ENCODE measurements at places on chromosomes 13 and 19. TPM values are rescaled to one million over a fixed set of nuclear protein-coding genes. Genes with fewer than 3 reads are reported as not detected.

- DNase-seq: no peak
These were observed 33.3 kb upstream of the SPATA13 start for GRCh38 chr13:24127116-24127631.

GRCh38 chr19:518598-519231, 11.4 kb downstream of the TPGS1 start:
- no peak for DNase-seq

DNA sequence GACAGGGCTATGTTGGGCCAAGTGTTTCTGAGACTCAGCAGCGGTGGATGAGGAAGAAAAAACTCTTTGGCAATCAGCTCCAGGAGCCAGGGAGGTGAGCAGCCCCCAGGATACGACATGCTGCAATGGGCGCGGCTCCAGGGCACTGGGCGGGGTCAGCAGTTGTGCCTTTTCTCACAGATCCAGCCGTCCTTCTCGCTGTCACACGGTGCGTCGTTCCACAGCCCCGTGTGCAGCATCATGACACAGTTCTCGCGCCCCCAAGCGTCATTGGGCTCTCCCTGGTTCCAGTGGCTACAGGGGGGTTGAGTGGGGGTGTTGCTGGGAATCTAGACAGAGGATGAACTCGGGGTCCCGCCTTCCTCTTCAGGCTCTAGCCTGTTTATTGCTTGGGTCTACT, 2.7 kb downstream of the CLEC4G start:
- DNase-seq: no peak

- no peak for DNase-seq
These were observed 5.1 kb downstream of the CBARP start for GRCh38 chr19:1232652-1233072.

Gene TLE6
- total RNA-seq: 2.0 TPM

DNA sequence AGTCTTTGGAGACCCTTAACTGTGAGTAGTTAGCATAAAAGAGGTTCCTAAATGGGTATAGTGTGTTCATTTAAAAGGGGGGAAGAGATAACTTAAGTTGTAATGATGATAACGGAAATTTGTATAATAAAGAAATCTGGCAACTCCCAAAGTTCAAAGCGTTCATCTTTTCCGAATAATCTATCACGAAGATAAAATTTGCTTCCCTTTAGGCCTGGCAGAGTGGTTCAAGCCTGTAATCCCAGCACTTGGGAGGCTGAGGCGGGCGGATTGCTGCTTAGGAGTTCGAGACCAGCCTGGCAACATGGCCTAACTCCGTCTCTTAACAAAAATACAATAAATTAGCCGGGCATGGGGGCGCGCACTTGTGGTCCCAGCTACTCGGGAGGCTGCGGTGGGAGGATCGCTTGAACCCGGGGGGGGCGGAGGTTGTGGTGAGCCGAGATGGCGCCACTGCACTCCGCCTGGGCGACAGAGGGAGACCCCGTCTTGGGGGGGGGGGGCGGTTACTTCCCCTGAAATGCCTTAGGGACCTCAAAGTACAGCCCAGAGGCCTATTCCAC, 934 bp downstream of the N4BP2L2 start:
- DNase-seq: peak; percentile 48

DNA sequence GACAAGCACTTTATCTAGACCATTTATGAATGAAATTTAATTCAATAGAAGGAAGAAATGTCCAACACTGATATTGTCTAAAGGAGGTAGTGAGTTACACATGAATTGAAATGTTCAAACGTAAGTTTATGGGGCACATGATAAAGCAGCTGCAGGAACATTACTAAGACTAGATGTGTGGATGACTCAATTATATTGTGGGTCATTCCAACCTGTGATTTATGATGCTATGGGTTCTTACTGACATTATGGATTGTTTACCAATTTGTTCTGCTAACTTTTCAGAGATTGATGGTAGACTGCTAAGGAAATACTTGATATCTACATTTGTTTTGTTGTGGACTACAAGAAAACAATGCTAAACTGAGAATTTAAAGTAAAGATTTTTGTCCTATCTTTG, 56.1 kb upstream of the ATXN8OS start:
- DNase-seq: no peak

DNA sequence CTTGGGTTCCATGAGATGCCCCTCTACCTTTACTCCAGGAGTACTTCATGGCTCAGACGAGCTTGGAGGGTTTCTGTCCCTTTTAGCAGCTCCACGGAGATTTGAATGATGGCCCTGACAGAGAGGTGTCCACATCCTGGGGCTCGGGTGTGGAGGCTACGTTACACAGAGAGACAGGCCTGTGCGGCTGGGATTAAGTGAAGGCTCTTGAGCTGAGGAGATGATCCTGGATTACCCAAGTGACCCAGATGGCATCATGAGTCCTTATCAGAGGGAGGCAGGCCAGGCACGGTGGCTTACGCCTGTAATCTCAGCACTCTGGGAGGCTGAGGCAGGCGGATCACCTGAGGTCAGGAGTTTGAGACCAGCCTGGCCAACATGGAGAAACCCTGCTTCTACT, 12.4 kb downstream of the DPP9 start:
- DNase-seq: no peak

Gene ADAMTSL5
- 4.0 TPM for total RNA-seq

DNA sequence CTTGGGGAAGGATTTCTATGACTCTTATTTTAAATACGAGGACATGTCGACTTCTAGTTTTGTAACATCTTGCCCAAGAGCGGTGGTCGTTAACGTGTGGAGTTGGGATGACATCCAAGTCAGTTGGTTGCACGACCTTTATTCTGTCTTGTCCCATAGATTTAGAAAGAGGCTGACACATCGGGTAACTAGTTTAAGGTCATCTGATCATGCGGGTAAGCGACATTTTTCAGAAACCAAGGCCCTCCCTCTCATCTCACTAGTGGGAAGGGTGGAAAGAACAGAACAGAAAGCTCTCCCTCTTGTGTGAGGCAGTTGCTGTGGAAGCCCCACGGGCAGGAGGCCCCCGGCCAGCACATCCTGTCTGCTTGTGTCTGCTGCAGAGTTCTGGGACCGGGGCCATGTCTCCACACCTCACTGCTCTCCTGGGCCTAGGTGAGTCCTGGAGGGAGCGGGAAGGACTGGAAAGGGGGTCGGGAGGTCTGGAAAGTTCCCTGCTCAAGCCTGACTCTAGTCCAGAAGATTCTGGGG, at the start of gene LAIR2:
Gene LAIR2 (plus strand): TSS at position 314 of the 531 bp plus-strand sequence. CDS start 88 bp downstream, at position 402.
- no peak for DNase-seq

Gene DHDH
- total RNA-seq: 1.7 TPM

- DNase-seq: no peak
These were observed 66.6 kb upstream of the ZNF527 start for GRCh38 chr19:37304190-37304883.

DNA sequence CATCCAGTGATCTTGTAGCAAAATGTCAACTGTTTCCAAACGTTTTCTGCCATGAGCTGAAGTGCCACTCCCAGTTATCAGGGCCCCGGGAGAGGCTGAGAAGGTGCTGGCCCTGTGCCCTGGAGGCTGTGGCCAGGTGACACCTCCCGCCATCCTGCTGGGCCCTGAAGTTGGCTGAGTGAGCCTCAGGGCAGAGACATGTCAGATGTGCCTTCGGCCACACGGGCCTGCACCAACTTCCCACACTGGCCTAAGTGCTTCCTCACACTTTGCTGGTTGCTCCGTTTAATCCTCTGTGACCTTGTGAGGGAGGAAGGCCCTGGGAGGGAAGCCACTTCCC, 4.8 kb downstream of the ADPRHL1 start:
- DNase-seq: no peak

DNA sequence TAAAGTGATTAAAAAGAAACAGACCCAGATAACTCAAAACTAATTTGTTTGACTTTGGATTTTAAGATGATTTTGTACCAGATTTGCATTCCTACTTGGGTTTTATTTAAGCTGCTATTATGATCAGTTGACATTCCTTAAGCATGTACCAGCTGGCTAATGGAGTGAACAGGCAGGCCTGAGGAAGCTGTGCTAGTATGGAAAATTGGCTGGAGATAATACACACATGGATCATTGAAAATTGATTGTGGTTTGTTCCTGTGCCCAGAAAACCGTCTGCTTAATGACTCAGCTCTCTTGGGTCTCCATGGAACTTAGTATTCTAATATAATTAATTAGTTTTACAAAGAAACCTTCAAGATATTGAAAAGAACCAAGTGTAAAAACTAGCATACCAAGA, 22.6 kb downstream of the POLR1D start:
- no peak for DNase-seq

- DNase-seq: no peak
These were observed 36.0 kb downstream of the URI1 start for GRCh38 chr19:29978080-29978479.

GRCh38 chr13:40963927-40964326, 55.2 kb downstream of the ELF1 start:
- DNase-seq: no peak

- DNase-seq: no peak
These were observed 36.7 kb downstream of the CAPN12 start for GRCh38 chr19:38707512-38708114.

- DNase-seq: no peak
These were observed 89.6 kb upstream of the RXFP2 start for GRCh38 chr13:31649766-31650165.

- no peak for DNase-seq
These were observed 539 bp downstream of the ZNF554 start for GRCh38 chr19:2820112-2820702.

Gene SSC5D
- not detected for total RNA-seq

Gene GPC6
- total RNA-seq: 0.88 TPM

Gene RASA3
- total RNA-seq: 19.8 TPM

DNA sequence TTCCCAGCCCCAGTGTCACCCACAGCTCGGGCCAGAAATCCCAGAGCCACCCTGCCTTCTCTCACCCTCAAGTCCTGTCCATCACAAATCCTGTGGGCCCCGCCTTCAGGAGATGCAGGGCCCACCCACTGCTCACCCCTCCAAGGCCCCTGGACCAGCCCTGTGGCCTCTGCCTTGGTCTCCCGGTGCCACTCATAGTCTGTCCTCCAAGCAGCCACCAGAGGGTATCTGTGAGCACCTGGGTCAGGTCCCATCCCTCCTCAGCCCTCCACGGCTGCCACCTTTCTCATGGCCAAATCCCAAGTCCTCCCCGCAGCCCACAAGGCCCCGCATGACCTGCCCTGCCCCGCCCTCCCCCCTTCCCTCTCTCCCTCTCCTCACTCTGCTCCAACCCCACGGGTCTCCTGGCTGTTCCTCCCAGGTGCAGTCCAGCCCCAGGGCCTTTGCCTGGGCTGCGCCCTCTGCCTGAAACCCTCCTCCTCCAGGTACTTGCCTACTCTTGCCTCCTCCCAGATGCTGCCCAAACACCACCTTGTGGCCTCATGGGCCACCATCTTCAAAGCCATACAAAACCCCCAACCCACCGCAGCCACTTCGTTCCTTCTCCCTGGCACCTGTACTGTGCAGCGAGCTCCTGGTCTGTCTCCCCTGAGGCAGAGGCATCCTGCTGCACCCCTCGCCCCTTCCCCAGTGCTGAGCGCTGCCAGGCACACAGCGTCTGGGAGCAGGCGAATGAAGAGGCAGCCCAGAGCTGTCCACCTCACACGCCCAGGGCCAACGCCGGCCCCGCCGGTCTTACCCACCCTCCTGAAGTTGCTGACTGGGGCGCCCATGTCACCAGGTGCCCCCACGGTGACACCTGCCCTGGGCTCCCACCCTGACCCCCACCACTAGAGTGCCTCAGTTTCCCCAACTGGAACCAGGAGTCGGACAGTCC, 13.2 kb upstream of the UQCR11 start:
- DNase-seq: no peak

DNA sequence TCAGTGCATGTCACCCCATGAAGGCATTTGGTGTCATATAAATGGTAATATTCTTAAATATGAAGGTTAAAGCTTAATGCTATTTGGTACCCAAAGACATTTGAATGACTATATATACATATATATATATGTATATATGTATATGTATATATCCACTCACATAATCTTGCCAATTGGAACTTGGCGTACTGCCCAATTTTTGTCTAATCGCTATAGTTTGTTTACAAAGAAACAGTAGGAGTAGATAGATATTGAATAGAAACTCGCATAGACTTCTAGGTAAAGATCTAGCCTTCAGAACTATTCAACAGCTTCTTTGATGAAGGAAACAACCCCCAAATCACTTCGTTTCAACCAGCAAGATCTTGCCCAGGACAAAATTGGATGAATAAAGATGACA, 24.1 kb downstream of the KLF5 start:
- DNase-seq: no peak

DNA sequence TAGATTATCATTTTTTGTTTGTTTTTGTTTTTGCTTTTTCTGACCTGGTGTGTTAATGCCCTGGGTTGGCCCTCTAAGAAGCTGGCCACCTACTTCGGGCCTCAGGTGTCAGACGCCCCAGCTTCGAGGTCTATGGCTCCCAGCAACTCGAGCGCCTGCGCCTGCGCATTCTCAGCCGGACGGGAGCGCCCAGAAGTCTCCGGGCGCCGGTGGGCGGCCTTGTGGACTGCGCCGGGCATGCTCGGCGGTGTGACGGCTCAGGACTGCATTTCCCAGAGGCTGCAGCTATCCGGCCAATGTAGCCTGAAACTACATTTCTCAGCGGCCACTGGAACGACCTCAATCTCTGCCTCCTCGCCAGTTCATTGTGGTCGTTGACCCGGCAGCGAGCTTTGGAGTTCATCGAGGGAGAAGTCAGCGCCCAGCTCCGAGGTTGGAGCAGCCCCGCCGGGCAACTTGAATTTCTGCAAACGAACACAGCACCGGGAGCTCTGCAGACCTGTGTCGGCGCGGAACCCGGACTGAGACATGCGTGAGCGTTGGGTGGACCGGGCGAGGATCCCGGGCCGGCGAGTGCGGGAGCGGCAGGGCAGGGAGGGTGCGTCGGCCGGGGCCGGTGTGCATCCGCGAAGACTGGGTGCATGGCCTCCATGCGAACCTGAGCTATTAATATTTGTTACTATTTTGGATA, at the start of gene ZNF30:
Gene ZNF30 (plus strand): TSS at position 219 of the 691 bp plus-strand sequence. CDS start 3,045 bp downstream, outside the sequence.
- DNase-seq: peak; percentile 88

DNA sequence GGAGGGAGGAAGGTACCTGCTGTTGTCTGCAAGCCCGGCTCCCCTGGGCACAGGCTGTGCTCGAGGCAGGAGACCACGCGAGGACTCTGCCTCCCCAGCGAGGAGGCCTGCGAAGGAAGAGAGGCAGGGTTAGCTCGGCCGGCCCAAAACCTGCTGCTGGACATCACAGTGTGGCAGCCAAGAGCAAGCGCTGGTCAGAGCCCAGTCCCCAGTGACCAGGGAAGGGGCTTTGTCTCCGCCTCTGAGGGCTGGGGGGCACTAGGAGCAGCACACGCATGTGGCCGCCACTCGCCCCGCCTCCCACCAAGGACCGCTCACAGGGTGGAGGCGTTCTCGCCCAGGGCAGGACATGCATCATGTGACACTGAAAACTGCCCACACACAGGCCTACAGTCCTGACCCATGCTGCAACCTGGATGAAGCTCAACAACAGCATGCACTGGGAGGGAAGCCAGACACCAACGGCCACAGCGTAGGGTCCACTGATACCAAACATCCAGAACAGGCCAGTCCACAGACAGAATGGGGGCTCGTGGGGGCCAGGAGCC, 8.5 kb downstream of the MIER2 start:
- no peak for DNase-seq

- no peak for DNase-seq
These were observed 23.3 kb downstream of the RBM26 start for GRCh38 chr13:79382545-79383275.

- no peak for DNase-seq
These were observed 429.3 kb downstream of the PCDH20 start for GRCh38 chr13:60986301-60986700.

Gene RUBCNL
- total RNA-seq: not detected

All from SJSA1 (cell line).